ENCODE measurements at places on chromosomes 2 and 18. TPM values are rescaled to one million over a fixed set of nuclear protein-coding genes. Genes with fewer than 3 reads are reported as not detected.

The REEP1 gene
- 30.2 TPM for total RNA-seq

The TYMS gene
- total RNA-seq = 3.1 TPM

The GPR35 gene
- total RNA-seq = 1.3 TPM

The CHRND gene
- not detected for total RNA-seq

The POTEI gene
- not detected for total RNA-seq

The RAB6D gene
- total RNA-seq = not detected

The SLC4A5 gene
- total RNA-seq = 2.3 TPM

The LHCGR gene
- 0.16 TPM for total RNA-seq

The SLC9A4 gene
- total RNA-seq = not detected

The ITPRID2 gene
- total RNA-seq = 76.0 TPM

The DSEL gene
- 1.6 TPM for total RNA-seq

Measured in left ventricle myocardium inferior (tissue), 1 donor.